Stimulated activated CD8-positive, alpha-beta memory T cell treated with anti-CD3 and anti-CD28 coated beads, Interleukin-7, amount 100 ng/mL, for 48 hours (primary cell): ENCODE measurements at places on chromosomes 1 and 21.

- no peak for DNase-seq
Measured at GRCh38 chr1:21885236-21886037, 51.7 kb downstream of the HSPG2 start.

DNA sequence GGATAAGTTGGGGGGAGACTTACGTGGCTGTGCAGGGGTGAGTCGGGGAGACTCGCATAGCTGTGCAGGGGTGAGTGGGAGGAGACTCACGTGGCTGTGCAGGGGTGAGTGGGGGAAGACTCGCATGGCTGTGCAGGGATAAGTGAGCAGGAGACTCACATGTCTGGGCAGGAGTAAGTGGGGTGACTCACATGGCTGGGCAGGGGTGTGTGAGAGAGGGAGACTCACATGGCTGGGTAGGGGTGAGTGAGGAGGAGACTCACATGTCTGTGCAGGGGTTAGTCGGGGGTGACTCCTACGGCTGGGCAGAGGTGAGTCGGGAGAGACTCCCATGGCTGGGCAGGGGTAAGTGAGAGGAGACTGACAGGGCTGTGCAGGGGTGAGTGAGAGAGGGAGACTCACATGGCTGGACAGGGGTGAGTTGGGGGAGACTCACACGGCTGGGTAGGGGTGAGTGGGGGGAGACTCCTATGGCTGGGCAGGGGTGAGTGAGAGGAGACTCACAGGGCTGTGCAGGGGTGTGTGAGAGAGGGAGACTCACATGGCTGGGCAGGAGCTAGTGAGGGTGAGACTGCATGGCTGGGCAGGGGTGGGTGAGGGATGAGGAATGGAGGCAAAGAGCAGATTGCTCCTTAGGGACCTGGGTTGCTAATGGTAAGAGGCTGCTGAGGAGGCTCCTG lies 56.0 kb upstream of the ABCG1 start:
- DNase-seq: no peak

DNA sequence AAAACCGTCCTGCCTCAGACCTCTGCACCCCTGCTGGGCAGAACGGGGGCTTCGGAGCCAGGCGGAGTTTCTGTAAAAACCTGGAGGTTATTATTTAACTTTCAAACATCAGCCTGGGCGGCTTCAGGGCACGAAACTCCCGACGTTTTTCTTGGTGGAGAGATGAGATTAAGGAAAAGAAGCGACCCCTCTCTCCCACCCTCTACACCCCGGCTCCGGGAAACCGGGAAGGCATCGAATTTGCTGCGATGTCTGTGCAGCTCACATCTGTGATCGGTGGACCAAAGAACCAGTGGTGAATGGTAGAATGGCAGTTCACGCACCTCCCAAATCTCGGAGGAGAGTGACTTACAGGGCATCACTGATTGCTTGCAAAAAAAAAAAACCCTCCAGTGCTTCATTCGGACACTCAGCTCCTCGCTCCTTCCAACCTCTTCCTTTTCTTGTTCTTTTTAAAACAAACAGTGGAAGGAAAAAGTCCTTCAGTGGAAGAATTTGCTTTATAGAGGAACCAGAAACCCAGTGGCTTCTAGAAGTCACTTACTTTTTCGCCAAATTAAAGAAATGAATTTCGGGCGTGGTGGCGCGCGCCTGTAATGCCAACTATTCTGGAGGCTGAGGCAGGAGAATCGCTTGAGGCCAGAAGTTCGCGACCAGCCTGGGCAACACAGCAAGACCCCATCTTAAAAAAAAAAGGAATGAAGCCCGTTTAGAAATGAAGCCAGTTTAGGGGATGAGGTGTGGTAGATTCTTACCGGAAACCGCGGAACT lies 884 bp downstream of the PHACTR4 start:
- no peak for DNase-seq

DNA sequence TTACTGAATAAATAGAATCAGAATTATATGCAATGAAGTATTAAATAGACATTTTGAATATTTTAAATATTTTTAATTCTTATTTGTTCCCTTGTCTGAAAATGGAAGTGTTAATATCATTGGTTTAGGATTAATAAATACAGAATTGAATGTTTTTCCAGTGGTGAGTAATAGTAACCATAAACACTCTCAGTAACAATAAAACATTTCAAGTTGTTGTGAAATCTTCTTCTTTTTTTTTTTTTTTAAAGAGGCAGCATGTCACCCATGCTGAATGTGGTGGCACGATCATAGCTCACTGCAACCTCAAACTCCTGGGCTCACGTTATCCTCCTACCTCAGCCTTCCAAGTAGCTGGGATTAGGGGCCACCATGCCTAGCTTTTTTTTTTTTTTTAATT lies 86.2 kb upstream of the ZBTB18 start:
- DNase-seq: no peak

- no peak for DNase-seq
Measured at GRCh38 chr1:56363007-56363770, 216.2 kb downstream of the PLPP3 start.
